Pancreas (tissue), 10 donors: ENCODE measurements at places on chromosomes 7 and 10.

- DNase-seq: no peak
These were observed 287.7 kb downstream of the IPMK start for GRCh38 chr10:57979956-57980355.

GRCh38 chr7:83541187-83541960 is 107.6 kb downstream of the SEMA3E start:
- no peak for DNase-seq

DNA sequence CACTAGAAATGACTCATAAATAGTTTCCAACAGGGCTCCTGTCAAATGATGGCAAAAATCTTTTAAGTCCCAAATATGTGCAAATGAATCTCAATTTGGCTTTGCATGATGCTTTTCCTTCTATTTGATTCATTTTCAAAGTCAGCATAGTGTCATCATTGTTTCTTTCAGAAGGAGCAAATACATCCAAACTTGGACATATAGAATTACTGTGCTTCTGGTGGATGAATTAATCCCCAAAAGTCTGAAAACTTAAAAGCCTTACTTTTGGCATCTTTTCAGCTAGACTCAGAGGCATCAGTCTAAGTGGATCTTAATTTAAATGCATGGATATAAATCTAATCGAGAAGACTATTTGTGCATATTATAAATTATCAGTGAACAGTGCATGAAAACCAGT is 578.1 kb upstream of the FZD8 start:
- DNase-seq: no peak

DNA sequence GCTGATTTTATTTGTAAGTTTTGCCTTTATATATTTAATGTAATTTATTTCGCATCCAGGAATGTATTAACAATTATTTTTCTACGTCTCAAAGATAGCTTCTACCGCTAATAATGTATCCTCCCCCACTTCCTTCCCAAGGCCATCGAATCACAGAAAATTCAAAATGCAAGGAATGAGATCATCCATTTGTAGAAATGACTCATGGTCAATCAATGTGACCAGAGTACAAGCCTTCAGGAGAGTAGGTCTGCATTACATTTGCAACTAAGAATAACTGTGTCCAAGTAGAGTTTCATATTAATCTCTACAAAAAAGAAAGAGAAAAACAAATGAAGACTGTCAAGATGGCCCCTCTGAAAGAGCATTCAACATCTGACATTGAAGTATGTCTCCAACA is 205.9 kb upstream of the PHF14 start:
- no peak for DNase-seq
